Natural killer cell (primary cell): ENCODE measurements at places on chromosomes 3 and 15.

GRCh38 chr3:185976977-185977678, 39.3 kb upstream of the TRA2B start:
- peak; percentile 86 for DNase-seq

DNA sequence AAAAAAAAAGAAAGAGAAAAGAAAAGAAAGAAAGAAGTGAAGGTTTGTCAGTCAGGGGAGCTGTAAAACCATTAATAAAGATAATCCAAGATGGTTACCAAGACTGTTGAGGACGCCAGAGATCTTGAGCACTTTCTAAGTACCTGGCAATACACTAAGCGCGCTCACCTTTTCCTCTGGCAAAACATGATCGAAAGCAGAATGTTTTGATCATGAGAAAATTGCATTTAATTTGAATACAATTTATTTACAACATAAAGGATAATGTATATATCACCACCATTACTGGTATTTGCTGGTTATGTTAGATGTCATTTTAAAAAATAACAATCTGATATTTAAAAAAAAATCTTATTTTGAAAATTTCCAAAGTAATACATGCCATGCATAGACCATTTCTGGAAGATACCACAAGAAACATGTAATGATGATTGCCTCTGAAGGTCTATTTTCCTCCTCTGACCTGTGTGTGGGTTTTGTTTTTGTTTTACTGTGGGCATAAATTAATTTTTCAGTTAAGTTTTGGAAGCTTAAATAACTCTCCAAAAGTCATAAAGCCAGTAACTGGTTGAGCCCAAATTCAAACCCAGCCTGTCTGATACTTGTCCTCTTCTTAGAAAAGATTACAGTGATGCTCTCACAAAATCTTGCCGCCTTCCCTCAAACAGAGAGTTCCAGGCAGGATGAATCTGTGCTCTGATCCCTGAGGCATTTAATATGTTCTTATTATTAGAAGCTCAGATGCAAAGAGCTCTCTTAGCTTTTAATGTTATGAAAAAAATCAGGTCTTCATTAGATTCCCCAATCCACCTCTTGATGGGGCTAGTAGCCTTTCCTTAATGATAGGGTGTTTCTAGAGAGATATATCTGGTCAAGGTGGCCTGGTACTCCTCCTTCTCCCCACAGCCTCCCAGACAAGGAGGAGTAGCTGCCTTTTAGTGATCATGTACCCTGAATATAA, 2.0 kb downstream of the B2M start:
- DNase-seq: peak; percentile 71

- DNase-seq: peak; percentile 33
Observed at GRCh38 chr3:108292905-108293328, 3.4 kb upstream of the HHLA2 start.

DNA sequence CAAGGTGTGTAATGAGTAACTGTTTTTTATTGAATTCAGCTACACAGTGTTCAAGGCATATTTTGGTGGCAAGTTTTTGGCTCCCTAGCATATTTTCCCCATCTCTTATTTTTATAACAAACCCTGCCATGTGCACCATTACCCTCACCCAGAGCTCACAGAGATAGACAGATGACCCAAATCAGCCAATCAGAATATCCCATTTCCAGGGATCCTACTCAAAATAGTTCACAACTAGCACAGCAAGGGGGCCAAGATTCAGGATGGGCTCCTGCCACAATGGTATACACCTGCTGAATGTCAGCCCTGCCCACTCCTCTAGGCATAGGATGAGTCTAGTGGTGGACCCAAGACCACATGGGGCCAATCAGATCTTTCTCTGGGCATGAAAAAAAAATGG, 78.8 kb upstream of the SETMAR start:
- DNase-seq: no peak

- DNase-seq: no peak
Observed at GRCh38 chr3:30305021-30305420, 301.4 kb upstream of the TGFBR2 start.
